ENCODE measurements at places on chromosomes 12 and 14. TPM values are rescaled to one million over a fixed set of nuclear protein-coding genes. Genes with fewer than 3 reads are reported as not detected.

KNTC1 gene
- total RNA-seq, result 97.8 TPM

DNA sequence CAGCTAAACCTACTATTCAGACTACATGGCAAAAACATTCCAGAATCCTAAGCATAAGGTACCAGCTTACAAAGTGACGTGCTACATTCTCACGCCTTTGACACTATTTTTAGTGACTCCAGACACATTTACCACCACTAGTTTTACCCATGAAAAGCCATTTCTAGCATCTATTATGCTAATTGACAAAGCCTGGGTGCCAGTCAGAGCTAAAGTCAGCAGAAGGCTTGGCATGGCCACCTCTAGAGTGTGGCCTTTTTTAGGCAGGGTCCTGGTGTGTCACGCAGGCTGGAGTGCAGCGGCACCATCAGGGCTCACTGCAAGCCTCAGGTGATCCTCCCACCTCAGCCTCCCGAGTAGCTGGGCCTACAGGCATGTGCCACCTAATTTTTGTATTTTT is 75.7 kb downstream of the NT5DC3 start:
- H3K4me3 ChIP-seq, result no peak overlapping the region
- peaks cover 19% of the 10 kb centered on the region for H3K36me3 ChIP-seq

SDR9C7 gene
- not detected for total RNA-seq

SELPLG gene
- 0.76 TPM for total RNA-seq

- no peak for DNase-seq
- H3K4me1 ChIP-seq, result peaks cover 8% of the 10 kb centered on the region
- H3K36me3 ChIP-seq, result no peaks in the 10 kb centered on the region
- no peak overlapping the region for H3K27ac ChIP-seq
- H3K4me3 ChIP-seq, result no peak overlapping the region
These were observed 8.5 kb downstream of the ZFYVE21 start for GRCh38 chr14:103724116-103724515.
